ENCODE measurements at places on chromosomes 7 and 10.

DNA sequence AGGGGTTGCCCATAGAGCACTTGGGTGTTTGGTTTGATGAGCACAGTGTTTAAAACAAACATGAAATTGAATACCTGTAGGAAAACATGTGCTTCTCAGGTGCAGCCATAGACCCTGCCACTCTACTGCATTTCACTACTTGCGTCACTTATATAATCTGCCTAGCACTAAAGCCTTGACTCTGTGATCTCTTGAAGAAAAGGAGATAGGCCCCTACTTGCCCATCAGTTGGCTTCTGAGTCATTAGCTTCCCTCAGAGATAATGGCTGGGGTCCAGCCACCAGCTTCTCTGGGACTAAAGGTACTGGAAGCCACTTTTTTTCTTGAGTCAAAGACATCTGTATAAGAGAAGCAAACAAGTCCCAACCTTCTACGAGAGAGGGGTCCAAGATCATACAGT is 45.9 kb upstream of the BTRC start:
- no peak for DNase-seq

DNA sequence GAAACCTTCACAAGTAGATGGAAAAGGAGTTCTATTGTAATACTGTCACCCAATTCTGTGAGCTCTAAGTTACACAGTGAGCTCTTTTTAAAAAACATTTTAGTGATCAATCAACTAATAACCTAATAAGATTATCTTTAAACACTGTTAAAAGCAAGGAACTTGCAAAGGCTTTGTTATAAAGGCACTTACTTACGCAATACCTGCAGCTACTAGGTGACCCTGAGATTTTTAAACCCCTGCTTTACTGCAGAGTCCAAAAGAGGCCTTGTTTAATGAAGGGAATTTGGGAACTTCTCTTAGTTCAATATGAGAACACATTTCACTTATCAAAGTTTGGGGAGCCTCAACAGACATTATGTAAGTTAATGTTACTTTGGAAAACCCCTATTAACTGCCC is 53.3 kb downstream of the P4HA1 start:
- DNase-seq: no peak

- DNase-seq: no peak
Measured at GRCh38 chr10:8193546-8193945, 139.1 kb downstream of the GATA3 start.

DNA sequence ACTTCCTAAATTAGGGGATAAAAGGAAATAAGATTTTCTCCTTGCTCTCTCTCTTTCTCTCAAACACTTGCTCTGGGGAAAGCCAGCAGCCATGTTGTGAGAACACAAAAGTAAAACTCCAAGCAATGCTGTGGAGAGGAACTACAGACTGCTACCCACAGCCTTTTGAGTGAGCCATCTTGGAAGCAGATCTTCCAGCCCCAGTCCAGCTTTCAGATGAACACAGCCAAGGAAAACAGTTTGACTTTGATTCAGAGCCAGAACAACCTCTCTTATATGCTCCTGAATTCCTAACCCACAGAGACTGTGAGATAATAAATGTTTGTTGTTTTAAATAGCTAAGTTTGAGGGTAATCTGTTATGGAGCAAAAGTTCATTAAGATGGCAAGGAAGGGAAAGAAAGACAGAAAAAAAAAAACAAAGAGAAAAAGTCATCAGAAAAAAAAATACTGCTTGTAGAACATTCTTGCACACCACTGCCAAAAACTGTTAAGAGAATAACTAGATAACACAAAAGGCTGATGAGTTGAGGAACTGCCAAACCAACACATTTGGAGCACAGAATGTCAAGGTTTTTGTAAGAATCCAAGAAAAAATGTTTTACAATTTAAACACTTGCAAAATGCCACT is 20.9 kb upstream of the PRKAR2B start:
- no peak for DNase-seq

DNA sequence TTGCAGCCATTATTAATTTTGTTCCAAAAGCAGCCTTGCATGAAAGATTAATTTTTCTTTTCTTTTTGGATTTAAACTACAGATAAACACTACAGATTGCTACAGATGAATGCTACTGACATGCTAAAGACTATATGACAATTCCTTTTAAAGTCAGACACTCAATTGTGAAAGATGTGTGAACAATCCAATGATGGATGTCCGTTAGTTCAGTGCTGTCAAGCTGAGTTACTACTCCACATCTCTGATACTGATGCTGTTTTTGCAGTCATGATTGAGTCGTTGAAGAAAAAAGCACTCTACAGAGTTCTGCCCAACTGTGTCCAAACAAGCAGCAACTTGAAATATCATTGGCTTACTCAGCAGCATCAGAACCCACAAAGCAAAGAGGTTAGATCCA is 146.8 kb downstream of the OTUD1 start:
- DNase-seq: no peak

DNA sequence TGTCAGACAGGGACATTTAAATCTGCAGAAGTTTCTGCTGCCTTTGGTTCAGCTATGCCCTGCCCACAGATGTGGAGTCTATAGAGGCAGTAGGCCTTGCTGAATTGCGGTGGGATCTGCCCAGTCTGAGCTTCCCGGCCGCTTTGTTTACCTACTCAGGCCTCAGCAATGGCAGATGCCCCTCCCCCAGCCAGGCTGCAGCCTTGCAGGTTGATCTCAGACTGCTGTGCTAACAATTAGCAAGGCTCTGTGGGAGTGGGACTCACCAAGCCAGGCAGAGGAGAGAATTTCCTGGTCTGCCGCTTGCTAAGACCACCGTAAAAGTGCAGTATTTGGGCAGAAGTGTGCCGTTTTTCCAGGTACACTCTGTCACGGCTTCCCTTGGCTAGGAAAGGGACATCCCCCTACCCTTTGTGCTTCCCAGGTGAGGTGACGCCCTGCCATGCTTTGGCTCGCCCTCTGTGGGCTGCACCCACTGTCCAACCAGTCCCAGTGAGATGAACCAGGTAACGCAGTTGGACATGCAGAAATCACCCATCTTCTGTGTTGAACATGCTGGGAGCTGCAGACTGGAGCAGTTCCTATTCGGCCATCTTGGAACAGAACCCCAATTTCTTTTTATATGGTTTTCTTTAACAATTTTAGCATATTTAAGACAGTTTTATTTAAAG is 28.4 kb upstream of the VWDE start:
- no peak for DNase-seq

- no peak for DNase-seq
Measured at GRCh38 chr7:68858497-68858896, 739.8 kb upstream of the AUTS2 start.

Measured in stimulated activated CD4-positive, alpha-beta T cell treated with anti-CD3 and anti-CD28 coated beads, Interleukin-4, amount 100 ng/mL, for 4 hours (primary cell).